Stimulated activated CD4-positive, alpha-beta T cell treated with anti-CD3 and anti-CD28 coated beads, Interleukin-2, amount 100 ng/mL, for 4 hours (primary cell): ENCODE measurements at places on chromosomes 2 and 18.

GRCh38 chr2:43126817-43127207 is 99.6 kb downstream of the ZFP36L2 start:
- no peak for DNase-seq

- DNase-seq = no peak
Measured at GRCh38 chr18:9782073-9782857, 74.2 kb downstream of the RAB31 start.

- DNase-seq = no peak
Measured at GRCh38 chr2:31083234-31083993, 54.8 kb downstream of the GALNT14 start.

GRCh38 chr2:151886241-151886640 is 58.0 kb upstream of the ARL5A start:
- no peak for DNase-seq

GRCh38 chr2:239691720-239692119 is 290.9 kb upstream of the HDAC4 start:
- DNase-seq = no peak

- peak; percentile 32 for DNase-seq
Measured at GRCh38 chr2:219475697-219476651, 22.7 kb upstream of the GMPPA start.

- DNase-seq = no peak
Measured at GRCh38 chr2:106849253-106849652, 36.7 kb downstream of the ST6GAL2 start.

GRCh38 chr2:232941912-232942594 is 71.0 kb downstream of the NGEF start:
- DNase-seq = no peak

DNA sequence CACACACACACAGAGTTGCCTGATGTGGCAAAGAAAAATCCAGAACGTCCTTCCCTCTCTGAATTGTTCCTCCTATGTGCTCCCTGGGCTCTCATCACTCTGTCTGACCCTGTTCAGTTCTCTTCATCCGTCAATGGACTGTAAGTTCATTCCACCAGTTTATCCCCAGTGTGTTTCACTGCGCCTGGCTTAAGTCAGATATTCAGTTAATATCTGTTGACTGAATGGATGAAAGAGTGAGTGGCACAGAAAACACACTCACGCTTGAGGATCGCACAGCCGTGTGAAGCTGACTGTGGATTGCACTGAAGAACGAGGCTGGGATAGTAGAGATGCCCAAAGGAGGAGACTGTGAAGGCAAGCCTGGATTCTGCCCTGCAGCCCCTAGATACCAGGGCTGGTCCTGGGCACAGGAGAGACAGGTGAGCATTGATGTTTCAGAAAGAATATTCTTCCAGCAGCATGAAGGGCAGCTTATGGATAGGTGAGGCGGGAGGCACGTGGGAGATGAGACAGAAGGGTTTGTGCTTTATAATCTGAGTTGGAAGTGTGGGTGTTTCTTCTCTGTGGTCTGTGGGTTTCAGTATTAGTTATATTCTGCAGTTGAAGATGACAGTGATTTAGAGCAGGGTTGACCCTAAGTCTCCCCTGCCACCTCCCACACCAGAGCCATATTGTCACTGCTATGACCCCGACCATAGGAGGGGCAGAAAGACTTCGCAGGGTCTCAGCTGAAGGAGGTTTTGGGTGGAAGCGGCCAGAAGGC is 129.9 kb downstream of the SOCS6 start:
- DNase-seq = no peak

DNA sequence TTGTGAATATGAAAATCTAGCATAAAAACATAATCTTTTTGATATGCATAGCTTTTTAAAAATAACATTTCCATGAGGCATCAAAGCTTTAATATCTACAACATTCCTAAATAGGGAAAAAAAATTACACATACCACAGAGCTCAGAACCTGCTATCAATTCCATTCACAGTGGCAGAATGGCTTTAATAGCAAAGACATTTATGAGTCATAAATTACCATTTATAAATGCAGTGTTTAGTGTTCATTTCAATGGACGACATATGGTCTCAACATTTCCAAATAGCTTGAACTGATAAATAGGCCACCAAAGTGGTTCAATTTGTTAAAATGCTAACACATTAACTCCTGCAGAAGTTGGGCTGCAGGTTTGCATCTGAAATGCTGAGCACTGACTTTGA is 600.6 kb upstream of the SETBP1 start:
- DNase-seq = no peak

DNA sequence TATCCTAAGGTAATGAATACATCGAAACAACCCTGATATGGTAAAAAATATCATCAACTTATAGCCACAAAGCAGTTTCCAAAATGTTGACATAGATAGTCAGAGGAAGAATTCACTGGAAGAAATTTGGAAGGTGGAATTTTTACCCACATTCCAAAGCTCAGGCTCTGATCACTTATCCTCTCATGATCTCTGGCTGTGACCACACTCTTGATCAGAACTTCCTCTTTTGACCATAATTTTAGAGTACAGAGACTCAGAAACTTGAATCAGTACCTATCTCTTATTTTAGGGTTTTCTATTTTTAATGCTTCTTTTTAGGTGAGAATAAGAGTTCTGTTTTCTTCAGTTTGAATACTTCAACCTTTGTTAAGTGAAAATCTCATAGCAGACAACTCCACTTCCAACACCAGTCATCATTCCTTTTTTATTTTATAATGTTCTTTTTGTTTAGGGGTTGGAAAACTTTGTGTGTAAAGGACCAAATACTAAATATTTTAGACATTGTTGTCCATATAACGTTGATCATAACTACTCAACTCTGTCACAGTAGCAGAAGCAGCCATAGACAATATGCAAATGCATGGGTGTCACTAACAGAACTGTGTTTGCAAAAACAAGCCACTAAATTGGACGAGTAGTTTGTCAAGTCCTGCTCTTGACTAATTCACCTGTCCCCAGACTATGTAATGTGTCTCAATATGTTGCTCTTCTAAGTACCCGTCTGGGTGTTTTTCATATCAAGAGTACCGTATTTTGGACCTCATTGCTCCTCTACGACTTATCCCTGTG is 891.6 kb upstream of the CRIM1 start:
- no peak for DNase-seq

DNA sequence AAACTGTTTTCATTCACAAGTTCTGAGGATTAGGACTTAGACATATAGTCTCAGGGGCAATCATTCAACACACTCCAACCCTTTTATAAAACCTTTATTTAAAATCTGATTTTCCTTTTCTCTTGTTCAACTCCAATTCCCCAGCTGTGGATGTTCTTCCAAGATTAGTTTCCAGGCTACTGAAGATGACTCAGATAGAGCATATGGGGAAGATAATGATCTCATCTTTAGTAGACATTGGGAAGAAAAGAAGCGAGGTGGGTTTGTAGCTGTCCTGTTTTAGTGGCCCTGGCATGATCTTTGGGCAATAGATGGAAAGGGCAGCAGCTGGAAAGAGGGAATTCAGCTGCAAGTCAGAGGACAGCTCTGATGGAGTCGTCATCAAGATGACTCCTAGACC is 247.7 kb upstream of the CCDC68 start:
- DNase-seq = no peak

DNA sequence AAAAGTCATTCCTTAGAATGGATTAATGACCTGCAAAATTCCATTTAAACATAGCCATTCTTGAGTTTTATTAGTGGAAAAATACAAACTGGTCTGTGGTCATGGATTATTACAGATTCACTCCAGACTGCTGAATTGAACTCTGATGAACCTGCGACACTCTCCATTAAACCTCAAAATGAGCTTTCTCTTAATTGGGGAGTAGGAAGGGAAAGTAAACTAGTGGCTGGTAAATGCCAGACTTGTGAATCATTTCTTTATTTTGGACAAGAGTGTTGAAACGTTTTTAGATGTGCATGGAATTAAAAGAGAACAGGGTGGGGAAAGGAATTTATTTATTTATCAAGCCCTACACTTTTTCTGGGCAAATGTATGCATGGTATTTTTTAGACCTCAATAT is 321.2 kb upstream of the FANCL start:
- DNase-seq = no peak

DNA sequence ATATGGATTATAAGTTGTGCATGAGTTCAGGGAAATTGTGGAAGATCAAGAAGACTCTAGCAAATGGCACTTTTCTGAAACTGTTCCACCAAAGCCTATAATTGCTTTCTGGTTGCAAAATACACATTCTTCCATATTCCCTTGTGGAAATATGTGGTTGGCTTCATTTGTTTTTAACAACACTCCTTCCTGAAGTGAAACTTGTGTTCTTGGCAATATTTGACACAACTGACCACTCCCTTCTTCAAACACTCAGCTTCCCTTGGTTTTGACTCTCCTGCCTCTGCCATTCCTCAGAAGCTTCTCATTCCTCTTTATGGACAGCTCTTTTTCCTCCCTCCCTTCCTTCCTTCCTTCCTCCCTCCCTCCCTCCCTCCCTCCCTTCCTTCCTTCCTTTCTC is 192.3 kb downstream of the PMAIP1 start:
- DNase-seq = no peak

- no peak for DNase-seq
Measured at GRCh38 chr2:15803543-15804245, 136.7 kb upstream of the MYCN start.

GRCh38 chr2:53366543-53366942 is 401.1 kb upstream of the CHAC2 start:
- no peak for DNase-seq

DNA sequence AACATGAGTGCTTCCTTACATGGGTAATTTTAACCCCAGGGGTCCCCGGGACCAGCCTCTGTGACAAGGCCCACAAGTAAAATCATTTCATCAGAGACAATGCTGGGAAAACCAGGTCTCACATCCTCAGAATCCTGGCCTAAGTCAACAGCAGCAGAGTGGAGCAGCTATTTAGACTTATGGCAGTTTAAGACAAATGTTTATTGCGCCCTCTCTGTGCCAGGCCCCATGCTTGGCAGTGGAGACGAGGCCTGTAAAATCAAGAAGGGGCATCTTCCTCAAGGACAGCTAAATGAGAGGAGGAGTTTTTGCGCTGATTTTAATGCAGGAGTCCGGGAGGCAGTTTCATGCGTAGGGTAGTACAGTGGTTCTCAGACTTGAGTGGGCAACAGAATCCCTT is 56.0 kb upstream of the ACAA2 start:
- DNase-seq = no peak

DNA sequence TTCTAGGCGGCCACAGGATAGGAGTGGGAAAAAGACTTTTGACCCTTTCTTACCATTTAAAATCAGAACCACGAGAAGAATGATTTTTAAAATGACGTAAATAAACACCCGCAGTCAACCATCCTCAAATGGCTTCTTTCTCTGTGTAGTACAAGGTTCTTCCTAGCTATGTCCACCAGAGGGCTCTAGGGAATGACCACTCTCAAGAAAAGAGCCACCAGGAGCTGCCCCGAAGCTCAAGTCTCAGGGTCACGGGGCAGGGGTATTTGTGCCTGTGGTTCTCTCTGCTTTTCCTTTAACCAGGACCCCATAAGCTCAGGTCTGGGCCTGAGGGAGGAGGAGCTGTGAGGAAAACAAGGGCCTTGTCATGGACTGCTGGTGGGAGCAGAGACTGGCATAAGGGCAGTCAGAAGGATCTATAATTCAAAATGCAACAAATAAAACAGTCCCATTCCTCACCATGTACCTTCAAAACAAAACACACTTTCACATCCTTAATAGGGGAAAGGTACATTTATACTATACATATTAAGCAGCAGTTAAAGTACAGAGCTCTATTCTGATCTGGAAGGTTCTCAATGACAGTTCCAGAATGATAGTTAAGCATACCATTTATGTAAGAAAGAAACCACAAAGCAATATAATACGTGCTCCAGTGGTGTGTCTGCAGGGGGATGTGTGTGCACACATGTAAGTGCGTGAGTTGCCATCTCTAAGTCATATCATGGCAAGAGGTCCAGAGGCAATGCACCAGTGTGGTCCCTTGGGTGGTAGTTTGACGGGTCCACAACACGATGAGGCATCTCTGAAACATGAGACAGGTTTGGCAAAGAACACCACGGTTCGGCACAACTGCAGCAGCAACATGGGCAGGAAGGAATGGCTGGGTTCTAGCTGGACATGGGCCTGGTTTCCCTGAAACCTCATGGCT is 18.6 kb downstream of the LYPD1 start:
- no peak for DNase-seq

- peak; percentile 46 for DNase-seq
Measured at GRCh38 chr2:23380562-23381065, 4.4 kb upstream of the KLHL29 start.

GRCh38 chr18:58303363-58303762 is 259.3 kb downstream of the NEDD4L start:
- DNase-seq = no peak

DNA sequence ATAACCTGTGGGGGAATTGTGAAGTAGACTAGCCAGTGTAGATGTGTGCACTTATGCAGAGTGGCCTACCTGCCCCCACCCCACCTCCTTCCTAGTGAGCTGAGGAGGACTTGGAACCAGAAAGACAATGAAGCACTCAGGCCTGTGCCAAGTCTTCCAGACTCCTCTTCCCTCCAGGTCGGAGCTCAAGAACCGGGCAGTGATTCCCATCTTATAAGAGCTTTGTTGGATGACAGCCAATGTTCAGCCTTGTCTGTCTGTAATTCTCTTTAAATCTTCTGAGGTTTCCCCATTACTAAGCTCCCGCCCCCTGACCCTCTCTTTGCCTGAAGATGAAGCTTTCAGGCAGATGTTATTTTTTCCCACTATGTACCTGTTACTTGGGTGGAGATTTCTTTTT is 121.0 kb downstream of the SMAD2 start:
- DNase-seq = no peak

- no peak for DNase-seq
Measured at GRCh38 chr18:68604256-68604655, 110.7 kb downstream of the TMX3 start.

DNA sequence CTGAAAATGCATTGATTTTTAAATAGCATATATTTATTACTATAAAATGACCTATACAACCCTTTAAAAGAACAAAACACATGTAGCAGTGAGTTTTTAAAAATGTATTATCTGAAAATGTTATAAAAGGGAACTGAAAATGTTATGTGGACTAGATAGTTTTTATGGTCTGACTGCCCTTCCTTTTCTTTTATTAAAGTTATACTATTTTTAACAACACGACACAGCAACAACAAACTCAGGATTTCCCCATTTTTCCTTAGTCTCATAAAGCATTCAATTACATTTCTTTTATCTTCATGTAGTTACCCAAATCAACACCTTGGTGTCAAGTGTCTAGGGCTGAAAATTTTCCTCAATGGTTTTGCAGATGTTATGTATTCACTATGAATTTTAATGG is 132.8 kb upstream of the TMEFF2 start:
- DNase-seq = no peak

DNA sequence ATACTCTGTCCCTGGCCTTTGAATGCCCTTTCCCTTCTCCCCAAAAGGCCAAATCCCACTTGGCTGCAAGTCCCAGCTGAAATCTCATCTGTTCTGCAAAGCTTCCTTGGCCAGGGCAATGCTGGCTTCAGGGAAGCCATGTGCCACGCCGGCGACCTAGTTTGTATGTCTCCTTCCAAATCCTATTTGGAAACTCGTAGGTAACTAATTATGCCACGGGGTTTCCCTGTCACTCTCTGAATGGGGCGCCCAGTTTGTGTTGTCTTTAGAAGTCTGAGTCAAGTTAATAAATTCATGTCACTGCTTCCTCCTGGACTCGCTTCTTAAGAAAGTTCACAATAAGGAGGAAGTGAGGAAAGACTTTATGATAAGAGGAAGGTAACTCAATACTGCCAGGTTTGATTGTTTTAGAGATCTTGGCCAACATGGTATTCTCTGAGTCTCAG is 19.1 kb downstream of the FHL2 start:
- DNase-seq = no peak
